IPS-NIHi11 (cell line): ENCODE measurements at places on chromosomes 1 and 21.

DNA sequence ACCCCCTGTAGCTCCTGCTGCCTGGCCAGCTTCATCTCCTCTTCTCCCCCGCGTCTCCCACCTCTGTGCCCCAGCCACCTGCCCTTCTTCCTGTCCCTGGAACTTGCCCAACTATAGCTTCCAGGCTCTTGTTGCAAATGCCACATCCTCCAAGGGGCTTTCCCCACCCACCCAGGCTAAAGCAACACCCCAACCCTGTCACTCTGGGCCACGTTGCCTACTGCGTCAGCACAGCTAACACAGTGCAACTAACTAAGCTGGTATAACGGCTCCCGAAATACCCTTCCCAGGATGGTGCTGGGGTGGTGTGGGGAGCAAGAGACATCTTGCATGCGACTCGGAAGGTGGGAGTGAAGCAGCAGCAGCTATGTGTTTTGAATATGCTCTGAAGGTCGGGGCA, 19.7 kb downstream of the CAMK2N1 start:
- no peak for DNase-seq

DNA sequence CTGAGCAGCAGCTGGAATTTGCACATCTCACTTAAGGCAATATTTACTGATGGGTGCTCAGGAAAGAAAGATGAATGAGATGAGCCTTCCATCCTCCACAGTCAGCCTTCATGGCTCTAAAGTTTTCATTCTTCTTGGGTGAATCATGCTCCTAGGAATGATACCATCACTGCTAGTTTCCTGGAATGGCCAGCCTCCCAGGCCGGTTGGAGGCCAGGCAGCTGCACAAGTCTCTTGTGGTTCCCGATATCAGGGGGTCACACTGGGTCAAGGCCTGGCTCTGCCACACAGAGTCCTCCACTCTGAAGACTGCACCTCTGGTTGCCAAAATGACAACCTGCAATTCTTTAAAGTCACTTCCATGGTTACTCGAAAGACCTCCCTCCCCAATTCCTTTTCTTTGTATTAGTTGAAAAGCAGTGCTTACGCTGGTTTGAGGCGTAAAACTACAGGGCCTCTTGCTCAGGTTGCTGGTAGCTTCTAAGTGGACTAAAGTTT, 46.2 kb upstream of the PALMD start:
- no peak for DNase-seq

- DNase-seq: no peak
These were observed 595 bp downstream of the IL10RB start for GRCh38 chr21:33266789-33267135.

DNA sequence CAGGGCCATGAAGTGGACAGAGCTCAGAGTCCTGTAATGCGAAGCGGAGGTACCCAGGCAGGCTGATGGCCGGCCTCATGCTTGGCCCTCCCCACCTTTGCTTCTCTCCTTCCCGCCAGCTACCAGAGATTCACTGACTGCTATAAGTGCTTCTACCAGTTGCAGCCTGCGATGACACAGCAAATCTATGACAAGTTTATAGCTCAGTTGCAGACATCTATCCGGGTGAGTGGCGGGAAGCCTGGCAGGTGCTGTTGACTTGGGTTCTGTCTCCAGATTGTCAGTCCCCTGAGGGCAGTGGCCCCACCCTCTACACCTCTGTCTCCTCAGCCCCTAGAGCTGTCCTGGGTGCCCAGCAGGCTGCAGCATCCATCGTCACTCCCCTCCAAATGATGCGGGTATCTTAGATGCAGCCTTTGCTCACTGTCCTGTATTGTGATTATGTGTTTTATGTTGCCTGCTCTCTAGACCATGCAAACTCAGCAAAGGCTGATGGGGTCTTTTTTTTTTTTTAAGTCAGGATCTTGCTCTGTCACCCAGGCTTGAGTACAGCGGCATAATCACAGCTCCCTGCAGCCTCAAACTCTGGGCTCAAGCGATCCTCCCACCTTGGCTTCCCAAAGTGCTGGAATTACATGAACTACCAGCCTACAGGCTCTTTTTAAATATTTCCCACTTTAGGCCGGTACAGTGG, 9.6 kb upstream of the BGLAP start:
- DNase-seq: no peak

DNA sequence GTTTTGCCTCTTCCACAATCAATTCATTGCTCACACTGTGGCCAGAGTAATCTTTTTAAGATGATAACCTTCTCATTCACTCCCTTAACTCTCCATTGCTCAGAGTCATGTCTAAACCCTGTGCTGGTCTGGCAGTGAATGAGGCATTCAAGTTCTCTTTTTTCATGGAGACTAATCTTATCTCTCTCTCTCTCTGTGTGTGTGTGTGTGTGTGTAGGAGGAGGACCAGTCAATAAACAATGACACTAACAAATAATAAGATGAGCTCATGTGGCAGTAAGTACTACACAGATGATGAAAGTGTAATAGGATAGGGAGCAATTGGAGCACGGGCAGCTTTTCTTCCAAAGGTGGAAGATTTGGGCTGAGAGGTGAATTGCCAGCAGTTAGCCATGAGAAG, 122.0 kb upstream of the B3GALT2 start:
- DNase-seq: no peak

GRCh38 chr1:240284656-240285414, 193.2 kb downstream of the FMN2 start:
- no peak for DNase-seq
